Right hindlimb (tissue), 1 donor: ENCODE measurements at places on chromosomes 6 and 20.

DNA sequence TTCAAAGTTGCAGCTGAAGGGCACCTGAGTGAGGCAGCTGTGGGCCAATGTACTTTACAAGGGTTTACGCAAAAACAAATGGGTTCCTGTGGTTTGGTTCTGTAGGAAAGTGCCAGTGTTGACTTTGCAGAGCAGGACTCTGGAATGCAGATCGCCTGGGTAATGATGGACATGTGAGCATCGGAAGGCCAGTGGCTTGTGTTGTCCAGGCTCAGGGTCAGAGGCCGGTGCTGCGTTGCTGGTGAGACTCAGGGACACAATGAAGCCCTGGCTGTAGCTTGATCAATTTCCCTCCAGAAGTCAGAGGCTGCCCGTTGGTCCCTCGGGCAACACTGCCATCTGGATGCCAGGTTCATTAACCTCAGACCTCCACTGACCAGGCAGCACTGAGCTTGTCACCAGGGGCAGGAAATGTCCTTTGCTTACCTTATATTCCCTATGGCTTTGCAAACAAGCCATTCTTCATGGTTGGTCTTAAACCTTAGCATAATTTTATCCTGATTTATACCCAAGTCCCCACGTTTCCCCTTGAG is 753.4 kb downstream of the QKI start:
- no peak for DNase-seq

DNA sequence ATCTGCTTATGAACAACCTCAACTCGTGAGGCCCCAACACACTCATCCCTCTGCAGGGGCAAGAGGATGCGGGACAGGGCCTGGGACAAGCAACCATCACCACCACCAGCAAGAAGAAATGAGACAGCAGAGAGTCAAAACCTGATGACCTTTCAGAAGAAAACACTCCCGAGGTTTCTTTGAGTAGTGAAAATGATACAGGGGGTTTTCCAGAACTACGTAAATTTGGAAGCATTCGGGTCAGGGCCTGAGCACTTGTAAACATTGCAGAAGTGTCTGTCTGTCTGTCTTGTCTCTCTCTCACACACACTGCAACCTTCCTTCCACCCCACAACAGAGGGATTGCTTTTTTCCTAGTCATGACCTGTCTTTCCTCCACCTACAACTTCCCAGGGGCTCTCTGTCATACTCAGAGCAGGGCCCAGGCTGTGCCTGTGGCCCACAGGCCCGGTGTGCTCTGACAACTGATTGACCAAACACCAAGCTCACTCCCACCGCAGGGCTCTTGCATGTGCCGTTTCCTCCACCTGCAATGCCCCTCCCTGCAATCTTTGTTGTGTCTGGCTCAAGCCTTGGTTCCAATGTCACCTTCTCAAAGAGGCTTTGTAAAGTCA is 90.9 kb downstream of the BMP7 start:
- no peak for DNase-seq

- no peak for DNase-seq
Observed at GRCh38 chr6:50849796-50850180, 31.1 kb downstream of the TFAP2B start.

DNA sequence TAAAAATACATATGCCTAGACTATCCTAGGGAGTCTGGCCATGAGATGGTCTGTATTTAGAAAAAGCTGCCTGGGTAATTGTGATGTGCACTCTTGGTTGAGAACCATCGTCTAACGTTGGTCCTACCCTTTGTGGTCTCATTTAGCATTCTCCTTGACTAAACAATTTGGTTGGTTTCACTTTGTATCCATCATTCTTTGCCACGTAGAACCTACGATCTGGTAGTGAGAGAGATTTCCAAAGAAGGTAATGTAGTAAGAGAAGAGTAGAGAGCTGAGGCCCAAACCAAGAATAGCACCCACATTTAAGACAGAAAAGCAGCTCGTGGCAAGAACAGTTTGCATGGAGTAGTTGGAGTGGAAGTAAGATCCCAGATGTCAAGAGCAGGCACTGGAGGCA is 219.8 kb downstream of the TMEM200A start:
- DNase-seq = no peak

DNA sequence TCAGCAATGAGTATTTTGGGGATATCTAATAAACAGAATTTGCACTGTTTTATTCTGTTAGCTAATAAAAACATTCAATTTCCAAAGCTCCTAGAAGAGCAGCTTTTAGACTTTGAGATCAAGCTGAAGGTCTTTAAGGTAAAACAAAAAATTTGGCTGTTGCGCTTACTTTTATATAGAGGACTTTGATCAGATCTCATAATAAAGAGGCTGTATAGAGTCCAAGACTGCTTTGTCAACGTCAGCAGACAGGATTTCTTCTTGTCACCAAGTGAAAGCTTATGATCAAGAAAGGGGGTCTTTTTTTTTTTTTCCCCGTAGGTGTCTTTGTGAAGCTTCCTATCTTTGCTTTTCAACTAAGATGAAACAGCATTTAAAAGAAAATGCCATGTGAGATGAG is 556.5 kb upstream of the SLC35B3 start:
- DNase-seq = no peak
